ENCODE measurements at places on chromosomes 2 and 18. TPM values are rescaled to one million over a fixed set of nuclear protein-coding genes. Genes with fewer than 3 reads are reported as not detected.

DNA sequence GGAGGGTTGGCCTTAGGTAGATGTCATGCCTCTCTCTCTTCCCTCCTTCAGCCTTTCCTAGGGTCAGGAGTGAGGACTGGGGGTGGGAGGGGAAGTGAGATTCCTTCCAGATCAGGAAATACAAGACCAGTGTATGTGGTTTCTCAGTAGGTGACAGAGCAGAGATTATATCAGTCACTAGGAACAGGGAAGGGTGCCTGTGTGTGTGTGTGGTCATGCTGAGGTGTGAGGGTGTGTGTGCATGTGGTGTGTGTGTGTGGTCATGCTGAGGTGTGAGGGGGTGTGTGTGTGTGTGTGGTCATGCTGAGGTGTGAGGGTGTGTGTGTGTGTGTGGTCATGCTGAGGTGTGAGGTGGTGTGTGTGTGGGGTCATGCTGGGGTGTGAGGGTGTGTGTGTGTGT is 259.8 kb downstream of the LOXHD1 start:
- ATAC-seq: no peak

Gene TDRD15
- total RNA-seq: not detected

Gene UBXN4
- 56.6 TPM for total RNA-seq

Gene RAX
- total RNA-seq: not detected

Gene DNER
- total RNA-seq: 61.5 TPM
